ENCODE measurements at places on chromosomes 1 and 21. TPM values are rescaled to one million over a fixed set of nuclear protein-coding genes. Genes with fewer than 3 reads are reported as not detected.

DNA sequence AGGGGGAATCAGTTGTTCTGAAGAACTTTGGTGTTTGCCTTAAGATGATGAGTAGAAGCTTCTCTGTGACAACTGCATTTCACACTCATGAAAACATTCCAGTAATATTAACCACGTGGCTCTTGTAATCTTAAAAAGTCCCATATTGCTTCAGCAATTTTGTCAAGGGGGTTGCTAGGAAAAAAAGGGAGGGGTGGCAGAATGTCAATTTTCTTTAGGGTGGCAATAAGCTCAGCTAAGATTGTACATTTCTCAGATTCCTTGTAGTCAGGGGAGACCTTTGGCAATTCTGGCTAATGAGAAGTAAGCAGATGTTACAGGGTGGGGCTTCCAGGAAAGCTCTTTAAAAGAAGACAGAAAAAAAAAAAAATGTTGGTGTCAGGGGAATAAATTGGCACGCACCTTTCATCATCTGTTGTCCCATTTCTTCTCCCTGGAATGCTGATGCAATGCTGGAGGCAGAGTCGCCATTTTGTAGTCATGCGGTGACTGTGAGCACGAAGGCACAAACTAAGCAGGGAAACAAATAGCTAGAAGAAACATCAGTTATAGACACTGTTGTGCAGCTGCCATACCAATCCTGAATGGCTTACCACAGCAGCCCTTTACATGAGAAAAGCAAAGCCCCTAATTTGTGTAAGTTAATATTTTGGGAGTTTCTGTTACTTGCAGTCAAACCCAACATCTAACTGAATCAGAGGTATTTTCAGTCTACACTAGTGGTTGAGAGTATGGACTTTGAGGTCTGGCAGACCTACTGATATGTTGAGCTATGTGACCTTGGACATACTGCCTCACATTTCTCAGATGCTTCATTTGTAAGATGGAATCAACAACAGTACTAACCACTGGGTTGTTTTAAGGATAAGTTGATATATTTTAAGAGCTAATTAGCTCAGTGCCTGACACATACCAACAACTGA, 56.1 kb upstream of the MRPS6 start:
- DNase-seq = no peak

DNA sequence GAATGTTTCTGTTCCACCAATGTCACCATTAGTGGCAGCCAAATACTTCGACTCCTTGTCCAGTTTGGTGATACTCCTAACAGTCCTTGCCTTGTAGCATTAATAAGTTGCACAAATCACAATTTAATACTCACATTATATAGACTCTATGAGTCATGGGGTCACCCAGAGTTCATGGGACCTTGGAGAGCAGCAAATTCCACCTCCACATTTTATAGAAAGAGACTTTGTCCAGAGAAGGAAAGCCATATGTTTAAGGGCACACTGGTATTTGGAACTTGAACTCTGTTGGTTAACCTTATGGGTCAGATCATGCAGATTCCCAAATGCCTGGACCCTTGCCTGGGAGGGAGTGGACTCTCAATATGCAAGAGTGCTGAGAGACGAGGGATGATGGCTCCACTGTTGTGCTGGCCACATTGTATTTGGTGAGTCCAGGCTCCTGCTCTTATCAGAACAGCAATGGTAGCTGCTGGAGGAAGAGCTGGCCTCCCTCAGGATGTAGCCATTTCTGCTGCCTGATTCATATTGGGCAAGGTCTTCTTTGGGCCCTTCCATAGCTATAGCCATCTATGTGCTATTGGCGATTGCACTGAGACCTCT, 30.6 kb downstream of the DNAJC6 start:
- no peak for DNase-seq

- no peak for DNase-seq
Measured at GRCh38 chr1:19623523-19623922, 20.6 kb upstream of the NBL1 start.

DNA sequence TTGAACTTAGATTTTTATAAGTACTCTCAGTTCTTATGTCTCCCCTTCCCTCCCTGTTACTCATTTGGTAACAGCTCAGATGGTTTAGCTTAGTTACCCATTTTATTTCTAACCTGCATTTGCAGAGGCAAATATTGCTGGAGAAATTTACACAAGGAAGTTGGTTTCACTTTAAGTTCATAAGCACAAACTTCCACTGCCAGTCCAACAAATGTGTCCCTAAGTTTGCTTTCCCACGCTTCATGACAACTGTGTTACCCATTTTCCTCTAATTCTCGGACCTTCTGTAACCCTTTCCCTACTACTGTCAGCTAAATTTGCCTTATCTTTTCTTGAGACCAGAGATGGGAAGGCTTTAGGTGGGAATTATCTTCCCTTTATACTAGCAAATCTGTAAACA, 63.9 kb upstream of the GPR25 start:
- DNase-seq = no peak

DNA sequence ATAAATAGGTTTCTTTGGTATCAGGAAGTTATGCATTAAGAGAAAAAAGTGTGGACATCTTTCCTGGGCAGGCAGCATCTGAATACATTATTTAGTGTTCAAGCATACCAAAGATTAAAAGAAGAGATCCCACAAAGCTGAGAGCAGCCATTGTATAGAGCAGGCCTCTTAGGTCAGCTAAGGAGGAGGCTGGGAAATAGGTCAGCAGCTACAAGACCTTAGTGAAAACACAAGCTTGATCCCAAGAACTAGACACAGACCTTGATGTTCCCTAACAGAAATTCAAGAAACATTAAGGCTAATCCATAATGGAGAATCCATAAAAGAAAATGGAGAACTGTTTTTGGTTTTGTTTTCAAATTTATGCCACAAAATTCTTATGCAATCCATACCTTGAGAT, 135.3 kb upstream of the DPT start:
- no peak for DNase-seq

GRCh38 chr1:147079400-147080005, 92.8 kb downstream of the PRKAB2 start:
- DNase-seq = no peak

- no peak for DNase-seq
Measured at GRCh38 chr1:30478799-30479563, 244.4 kb downstream of the MATN1 start.

GRCh38 chr1:157782931-157783330, 6.0 kb upstream of the FCRL2 start:
- no peak for DNase-seq

DNA sequence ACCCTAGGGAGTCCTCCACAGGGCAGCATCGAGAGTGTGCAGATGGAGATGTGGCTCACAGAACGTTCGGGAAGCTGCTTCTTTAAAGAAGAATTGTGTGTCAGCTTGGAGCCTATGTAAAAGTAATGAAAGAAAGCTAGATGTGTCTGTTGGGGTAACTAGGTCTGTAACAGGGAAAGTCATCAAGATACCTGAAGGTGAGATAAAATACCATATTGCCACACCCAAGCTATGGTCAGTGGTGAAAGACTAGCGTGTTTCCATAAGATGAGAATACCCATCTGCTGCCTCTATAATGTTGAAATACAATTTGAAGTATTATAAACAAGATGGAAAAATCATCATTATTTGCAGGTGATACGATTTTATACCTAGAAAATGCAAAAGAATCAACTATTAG, 17.5 kb downstream of the RCAN1 start:
- no peak for DNase-seq

DNA sequence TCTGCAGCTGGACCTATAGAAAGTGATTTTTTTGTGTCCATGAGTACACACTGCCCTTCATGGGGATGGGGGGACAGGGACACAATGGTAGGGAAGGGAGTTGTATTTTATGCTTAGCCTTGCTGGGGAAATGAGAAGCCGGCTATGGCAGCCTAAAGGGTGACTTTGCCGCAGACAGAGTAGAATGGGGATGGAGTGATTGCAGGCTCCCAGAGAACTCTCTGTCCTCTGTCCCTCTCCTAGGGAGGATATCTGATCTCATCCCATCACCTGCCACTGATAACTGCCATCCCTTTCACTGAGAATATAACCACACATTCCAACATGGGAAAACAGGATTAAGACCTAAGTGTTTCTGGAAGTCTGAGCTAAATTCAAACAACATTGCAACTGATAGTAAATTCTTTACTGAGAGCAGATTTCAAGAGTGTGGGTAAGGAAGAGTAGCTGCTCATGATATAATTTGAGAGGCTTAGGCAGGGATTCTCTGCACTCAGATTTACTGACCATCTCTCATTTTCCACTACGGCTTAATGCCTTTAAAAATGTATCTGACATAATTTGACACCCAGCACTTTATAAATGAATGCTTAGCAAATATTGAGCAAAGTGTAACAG, 13.9 kb downstream of the SH2D1B start:
- DNase-seq = no peak

The PGLYRP3 gene
- not detected for total RNA-seq

The CHRM3 gene
- total RNA-seq = 58.5 TPM
